Renal pelvis (tissue), 12 donors: ENCODE measurements at places on chromosomes 6 and 20.

- DNase-seq = no peak
Measured at GRCh38 chr6:36954262-36954931, at the start of gene PI16. TSS of gene PI16 (plus strand) at chr6:36954738. CDS start at chr6:36954761, 23 bp downstream.

DNA sequence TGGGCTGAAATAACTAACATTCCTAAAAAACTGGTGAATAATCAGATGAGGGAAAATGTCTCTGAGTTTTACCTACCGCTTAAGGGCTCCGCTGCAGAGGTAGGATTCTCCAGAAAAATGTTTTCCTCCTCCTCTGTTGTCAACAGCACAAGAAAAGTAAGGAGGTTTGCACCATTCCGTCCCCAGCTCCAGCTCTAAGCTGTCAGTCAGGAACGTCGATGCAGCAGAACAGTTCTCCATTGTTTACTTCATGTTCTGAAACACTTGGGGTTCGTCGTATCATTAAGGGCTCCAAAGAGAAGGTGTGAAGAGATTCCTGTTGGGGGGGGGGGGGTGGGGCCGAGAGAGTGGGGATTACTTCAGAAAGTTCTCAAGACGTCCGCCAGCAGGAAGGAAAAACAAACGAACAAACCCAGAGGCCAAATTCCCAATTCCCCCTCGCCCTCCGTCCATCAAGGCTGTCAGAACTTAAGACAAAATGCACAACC is 734 bp downstream of the MMS22L start:
- DNase-seq = peak; percentile 2

GRCh38 chr6:158812611-158813010 is 6.6 kb downstream of the EZR start:
- no peak for DNase-seq

DNA sequence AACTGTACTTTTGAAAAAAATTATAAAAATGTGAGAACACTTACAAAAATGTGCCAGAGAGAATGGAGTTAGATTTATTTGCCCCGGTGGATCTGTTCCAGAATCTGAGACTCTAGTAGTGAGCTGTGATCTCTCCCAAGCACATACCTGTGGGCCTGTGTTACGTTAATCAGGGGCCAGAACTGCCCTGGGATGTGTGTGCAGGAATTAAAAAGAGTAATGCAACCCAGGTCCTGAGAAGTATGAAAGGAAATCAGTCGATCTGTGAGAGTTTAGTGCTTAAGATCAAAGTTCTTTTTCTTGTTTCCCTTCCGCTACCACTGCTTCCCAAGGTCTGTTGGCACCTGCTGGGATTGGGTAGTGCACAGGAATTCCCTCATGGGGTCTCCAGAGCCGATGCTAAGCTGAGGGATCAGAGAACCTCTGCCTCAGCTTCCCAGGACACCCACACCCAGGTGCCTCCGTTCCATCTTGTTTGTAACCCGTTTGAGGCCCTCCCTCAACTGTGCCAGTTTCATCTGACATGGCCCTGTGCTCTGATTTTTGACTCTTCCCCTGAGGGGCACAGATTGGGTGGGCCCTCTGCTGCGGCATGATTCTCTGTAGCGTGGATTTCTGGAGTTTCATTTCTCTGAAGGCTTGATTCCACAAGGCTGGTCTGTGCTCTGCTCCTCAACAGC is 87.7 kb downstream of the RREB1 start:
- no peak for DNase-seq

- DNase-seq = no peak
Measured at GRCh38 chr20:34075647-34076046, 36.4 kb downstream of the EIF2S2 start.

GRCh38 chr20:13469262-13469661 is 169.5 kb downstream of the TASP1 start:
- DNase-seq = no peak

- no peak for DNase-seq
Measured at GRCh38 chr6:17551383-17551958, 48.6 kb upstream of the FAM8A1 start.

- DNase-seq = no peak
Measured at GRCh38 chr6:27279513-27280063, 32.1 kb downstream of the PRSS16 start.

GRCh38 chr6:166907373-166907841 is 48.9 kb downstream of the RNASET2 start:
- no peak for DNase-seq

DNA sequence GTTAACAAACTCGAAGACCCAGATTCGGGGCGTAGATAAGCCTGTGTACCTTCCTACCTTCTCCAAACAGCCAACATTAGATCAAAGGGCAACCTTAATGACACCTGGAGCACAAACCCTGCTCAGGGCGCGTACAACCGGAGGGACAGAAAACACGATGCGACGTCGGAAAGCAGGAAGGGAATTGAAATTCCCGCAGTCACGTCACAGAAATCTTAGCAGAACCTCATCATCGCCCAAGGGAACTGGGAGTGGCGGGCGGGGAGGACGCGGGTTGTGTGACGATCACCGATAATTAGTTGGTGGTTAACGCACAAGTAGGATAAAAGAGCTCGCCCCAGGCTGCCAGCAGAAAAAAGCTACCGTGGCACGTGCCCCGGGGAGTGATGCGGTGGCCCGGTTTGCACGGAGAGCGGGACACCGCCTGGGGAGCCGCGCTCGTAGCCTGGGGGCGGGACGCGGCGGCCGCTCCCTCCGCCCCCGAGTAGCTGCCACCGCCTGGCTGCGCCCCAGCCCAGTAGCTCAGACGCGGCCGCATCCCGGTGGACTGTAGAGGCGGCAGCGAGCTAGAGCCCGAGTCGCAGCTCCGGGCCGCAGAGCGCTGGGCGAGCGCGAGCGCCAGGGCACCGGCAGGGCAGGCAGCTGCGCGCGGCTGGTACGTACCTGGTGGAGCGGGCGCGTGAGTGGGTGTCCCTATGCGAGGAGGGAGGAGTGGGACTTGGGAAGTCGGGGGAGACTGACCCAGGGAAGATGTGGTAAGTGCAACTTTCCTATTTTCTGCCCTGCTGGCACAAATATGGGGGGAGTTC is at the start of gene PKIB:
TSS of gene PKIB (plus strand) at position 525 of the 809 bp plus-strand sequence. CDS start 107,390 bp downstream, outside the sequence.
- peak; percentile 70 for DNase-seq

GRCh38 chr20:32037929-32038328 is 14.1 kb upstream of the HCK start:
- no peak for DNase-seq

DNA sequence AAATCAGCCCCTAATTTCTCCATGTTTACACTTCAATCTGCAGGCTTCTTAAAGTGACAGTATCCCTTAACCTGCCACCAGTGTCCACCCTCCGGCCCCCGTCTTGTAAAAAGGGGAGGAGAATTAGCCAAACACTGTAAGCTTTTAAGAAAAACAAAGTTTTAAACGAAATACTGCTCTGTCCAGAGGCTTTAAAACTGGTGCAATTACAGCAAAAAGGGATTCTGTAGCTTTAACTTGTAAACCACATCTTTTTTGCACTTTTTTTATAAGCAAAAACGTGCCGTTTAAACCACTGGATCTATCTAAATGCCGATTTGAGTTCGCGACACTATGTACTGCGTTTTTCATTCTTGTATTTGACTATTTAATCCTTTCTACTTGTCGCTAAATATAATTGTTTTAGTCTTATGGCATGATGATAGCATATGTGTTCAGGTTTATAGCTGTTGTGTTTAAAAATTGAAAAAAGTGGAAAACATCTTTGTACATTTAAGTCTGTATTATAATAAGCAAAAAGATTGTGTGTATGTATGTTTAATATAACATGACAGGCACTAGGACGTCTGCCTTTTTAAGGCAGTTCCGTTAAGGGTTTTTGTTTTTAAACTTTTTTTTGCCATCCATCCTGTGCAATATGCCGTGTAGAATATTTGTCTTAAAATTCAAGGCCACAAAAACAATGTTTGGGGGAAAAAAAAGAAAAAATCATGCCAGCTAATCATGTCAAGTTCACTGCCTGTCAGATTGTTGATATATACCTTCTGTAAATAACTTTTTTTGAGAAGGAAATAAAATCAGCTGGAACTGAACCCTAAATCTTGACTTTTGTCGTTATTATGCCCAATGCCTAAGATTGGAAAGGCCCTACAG is 4.5 kb downstream of the SOX4 start:
- DNase-seq = no peak

GRCh38 chr6:35473850-35474130 is 5.6 kb downstream of the RPL10A start:
- no peak for DNase-seq

- no peak for DNase-seq
Measured at GRCh38 chr6:29679962-29680361, 990 bp downstream of the ZFP57 start.

GRCh38 chr6:154923199-154923869 is 71.8 kb upstream of the TIAM2 start:
- no peak for DNase-seq

DNA sequence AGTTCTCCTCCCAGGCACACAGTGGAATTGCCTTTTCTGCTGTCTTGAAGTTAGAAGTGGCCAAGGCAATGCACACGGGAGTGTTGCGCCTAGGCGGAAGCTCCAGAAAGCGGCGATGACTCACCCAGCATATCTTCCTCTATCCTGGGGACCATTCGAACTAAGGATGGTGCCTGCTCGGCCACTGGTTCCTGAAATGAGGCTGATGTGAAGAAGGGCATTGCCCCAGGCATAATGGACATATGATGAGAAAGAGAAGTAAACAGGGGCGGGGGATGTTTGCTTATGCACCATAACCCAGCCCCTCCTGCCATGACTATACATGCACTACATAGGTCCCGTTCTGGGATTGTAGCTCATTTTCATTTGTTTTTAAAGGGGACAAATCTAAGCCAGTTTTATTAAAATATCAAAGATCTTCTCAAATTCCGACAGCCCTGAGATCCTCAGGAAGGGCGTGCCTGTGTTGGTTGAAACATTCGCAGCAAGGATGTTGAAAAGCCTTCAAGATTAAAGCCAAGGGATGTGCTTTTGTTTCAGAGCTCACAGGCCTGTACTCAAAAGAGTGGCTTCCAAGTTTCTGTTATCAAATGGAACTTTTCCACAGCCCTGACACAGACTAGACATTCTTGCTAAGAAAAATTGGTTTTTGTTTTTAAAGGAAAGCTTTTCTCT is 218.5 kb downstream of the LY86 start:
- DNase-seq = no peak

DNA sequence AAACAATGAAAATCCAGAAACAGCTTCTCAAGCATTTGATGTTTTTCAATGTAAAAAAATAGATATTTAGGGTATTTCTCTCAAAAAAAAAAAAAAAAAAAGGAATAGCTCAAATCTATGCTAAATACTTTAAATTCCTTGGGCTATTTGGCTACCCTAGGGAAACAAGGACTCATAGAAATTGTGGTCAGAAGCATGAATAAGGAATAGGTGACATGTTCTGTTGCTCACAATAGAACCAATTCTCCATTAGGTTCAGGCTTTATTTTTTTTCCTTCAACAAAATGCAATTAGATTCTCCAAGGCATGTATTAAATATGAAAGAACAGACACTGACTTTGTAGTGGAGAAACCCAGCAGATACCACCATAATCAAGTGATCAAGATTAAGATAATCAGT is 904.3 kb upstream of the FLRT3 start:
- DNase-seq = no peak
